ENCODE measurements at places on chromosomes 12 and 14.

- no peak for DNase-seq
Measured at GRCh38 chr14:28867571-28867970, 101.0 kb downstream of the FOXG1 start.

- DNase-seq, result no peak
Measured at GRCh38 chr12:114913871-114914801, 230.2 kb upstream of the TBX3 start.

DNA sequence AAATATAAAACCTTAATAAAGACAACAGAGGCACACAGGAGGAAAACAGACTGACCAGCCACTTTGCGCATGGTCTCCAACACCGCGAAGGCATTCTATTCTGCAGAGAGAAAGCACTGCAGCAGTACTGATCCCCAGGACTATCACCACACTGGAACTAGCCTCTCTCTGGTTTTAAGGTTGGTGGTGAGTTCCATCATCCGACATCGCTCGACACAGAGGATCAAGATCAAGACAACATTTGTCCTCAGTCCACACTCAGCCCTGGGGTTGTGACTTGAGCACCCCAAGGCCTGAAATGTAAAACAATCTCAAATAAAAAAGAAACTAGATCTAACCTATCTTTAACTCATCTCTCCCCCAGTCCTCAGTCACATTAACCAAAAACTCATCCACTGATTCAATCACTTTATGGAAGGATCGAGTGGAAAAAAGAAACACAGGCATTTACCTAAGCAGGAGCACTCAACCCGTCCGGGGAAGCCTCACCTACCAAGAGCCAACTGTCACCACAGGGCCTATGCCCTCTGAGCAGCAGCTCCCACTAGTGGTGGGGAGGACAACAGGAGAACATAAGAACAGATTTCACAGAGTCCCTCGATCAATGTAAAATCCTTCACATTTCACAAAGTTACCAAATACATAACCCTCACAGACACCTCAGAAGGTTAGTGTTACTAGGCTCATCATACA is 17.7 kb downstream of the STXBP6 start:
- no peak for DNase-seq

- no peak for DNase-seq
Measured at GRCh38 chr12:11895421-11896078, 175.2 kb upstream of the BCL2L14 start.

DNA sequence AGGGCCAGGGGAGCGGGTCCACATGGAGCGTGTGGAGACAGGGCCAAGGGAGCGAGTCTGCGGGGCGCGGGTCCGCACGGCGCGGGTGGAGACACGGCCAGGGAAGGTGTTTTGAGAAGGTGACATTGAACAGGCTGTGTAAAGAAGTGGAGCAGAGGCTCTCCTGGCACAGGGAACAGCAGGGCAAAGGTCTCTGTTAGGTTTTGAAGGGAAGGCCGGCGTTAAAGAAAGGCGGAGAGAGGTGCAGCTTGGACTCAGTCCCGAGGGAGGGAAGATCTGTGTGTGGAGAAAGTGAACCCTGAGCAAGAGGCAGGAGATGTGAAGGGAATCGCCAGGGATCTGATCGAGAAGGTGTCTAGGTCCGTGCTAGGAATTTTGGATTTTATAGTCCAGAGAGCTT is 1.8 kb downstream of the PXMP2 start:
- DNase-seq, result no peak

GRCh38 chr14:80845856-80846255 is 95.7 kb downstream of the CEP128 start:
- DNase-seq, result no peak

DNA sequence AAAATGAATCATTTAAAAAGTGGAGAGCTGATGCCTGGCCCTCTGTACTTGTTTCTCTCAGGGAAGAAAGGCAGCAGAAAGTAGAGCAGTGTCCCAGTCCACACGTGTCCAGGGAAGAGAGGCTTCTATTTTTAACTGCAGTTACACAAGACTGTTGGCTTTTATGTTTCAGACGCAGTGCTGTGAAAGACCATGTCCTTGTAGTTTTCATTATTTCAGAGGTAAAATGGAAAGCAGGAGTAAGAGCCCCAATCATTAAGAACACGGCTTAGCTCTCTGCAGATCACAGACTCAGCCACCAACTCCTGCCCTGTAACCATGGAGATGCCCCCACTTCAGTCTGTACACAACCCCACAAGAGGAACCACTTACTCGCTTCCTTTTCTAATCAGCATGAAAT is 336.3 kb downstream of the DAD1 start:
- DNase-seq, result no peak

DNA sequence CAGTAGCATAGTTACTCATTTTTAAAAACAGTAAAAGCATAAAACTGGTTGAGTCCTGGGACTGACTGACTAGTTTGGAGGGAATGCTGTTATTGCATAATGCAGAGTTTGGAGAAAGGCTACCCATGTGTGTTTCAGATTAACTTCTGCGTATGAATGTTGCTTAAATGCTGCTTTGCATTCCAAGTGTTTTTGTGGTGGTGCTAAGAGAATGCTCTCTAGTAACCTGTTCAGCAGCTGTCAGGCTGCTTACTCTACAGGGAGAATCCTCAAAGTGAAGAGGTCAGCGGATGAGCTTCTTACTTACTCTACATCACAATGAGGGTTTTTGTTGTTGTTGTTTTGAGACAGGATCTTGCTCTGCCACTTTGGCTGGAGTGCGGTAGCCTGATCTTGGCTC is 4.3 kb downstream of the DLST start:
- no peak for DNase-seq

DNA sequence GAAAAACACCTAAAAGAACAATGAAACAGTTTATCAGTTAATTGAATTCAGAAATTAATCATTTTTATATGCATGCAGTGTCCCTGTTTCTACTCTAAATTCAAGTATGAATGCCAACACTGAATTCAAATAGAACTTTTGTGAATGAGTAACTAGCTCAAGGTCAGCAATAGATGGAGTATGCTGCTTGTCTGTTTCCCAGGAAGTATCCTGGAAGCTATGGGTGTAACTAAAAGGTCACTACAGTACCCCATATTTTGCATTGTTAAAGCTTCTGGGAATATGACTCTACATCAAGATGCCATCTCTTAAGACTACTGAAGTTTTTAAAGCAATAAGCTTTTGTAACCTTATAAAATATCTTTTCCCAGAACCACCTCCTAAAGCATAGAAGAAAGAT is 681.4 kb upstream of the FBXO33 start:
- DNase-seq, result no peak

GRCh38 chr14:105392131-105393090 is 5.9 kb upstream of the TEX22 start:
- no peak for DNase-seq

DNA sequence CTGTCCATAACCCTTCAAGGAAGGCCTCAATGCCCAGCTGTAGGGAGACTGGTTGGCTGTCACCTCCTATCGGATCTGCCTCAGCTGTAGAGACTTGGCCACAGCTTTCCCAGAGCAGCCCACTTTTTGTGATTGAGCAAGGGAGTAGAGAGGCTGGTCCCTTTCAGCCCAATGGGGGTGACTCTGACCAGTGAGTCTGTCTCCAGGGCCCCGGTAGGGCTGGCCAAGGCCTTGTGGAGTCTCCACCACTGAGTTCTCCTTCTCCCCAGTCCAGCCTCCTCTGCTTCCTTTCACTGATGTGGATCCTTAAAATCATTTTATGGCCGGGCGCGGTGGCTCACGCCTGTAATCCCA is 14.5 kb upstream of the HPD start:
- DNase-seq, result no peak

- no peak for DNase-seq
Measured at GRCh38 chr14:35696119-35696518, 113.0 kb downstream of the RALGAPA1 start.

- peak; percentile 50 for DNase-seq
Measured at GRCh38 chr12:57005980-57006808, at the start of gene ZBTB39. ZBTB39 (minus strand) TSS chr12:57006546; CDS start chr12:57004917, 1,629 bp downstream.

Measured in stimulated activated CD4-positive, alpha-beta T cell treated with anti-CD3 and anti-CD28 coated beads, Interleukin-12 subunit alpha, Interleukin-12 subunit beta, amount 100 ng/mL, for 24 hours (primary cell).